ENCODE measurements at places on chromosomes 2 and 18.

- no peak for DNase-seq
Observed at GRCh38 chr2:240165034-240165433, 24.6 kb upstream of the OTOS start.

GRCh38 chr2:8515864-8516533, 165.9 kb upstream of the ID2 start:
- DNase-seq: no peak

DNA sequence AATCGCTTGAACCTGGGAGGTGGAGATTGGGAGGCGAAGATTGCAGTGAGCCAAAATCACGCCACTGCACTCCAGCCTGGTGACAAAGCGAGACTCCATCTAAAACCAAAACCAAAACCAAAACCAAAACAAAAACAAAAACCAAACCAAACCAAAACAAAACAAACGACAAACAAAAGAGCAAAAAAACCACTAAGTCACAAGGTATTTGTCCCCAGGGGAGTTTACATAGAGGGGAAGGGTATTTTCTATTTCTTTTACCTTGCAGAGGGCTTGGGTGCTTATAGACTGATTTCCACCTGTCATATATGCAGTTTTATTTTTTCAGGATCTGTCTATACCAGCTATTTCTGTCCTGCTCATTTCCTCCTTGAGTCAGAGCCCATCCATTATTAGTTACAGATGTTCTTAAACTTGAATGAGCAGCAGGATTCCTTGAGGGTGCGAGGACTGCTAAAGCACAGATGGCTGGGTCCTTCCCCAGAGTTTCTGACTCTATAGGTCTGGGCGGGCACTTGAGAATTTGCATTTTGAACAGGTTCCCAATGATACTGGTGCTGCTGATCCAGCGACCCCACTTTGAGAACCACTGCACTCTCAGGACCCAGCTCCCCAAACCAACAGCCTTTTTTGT, 102.2 kb upstream of the UXS1 start:
- DNase-seq: no peak

- no peak for DNase-seq
Observed at GRCh38 chr2:195331129-195331528, 325.9 kb upstream of the SLC39A10 start.

DNA sequence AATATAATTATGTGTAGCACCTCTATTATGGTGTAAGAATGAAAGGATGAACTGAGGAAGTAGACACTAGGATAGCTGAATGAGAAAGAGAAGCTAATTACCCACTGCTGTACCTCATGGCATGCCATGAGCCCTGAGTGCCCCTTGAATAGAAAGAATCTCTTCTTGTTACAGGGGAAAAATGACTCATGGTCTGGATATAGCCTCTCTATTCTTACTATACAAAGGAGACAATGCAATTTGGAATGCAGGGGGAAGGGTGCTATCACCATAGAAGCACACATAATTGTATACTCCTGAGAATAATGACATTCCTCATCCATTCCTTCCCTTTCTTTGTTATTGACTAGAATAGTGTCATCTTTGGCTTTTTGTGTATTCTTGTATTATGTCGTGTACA, 385.2 kb downstream of the CDH7 start:
- DNase-seq: no peak

DNA sequence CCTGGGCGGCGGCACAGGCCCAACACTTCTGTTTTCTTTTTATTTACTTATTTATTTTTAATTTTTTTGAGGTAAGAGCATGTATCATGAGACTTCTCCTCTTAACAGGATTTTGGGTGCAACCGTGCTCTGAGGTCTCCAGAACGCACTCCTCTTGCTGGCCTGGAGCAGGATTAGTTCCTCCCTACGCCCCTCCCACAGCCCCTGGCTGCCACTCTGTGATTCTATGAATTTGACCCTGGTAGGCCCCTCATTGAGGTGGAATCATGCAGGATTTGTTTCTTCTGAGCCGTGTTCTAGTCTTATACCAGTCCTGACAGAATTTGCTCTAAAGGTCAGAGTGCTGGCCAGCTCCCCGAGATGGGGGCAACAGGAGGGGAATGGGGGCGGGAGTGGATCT, 106.5 kb upstream of the HS6ST1 start:
- no peak for DNase-seq

GRCh38 chr2:208278549-208278948, 12.5 kb downstream of the PIKFYVE start:
- DNase-seq: no peak

DNA sequence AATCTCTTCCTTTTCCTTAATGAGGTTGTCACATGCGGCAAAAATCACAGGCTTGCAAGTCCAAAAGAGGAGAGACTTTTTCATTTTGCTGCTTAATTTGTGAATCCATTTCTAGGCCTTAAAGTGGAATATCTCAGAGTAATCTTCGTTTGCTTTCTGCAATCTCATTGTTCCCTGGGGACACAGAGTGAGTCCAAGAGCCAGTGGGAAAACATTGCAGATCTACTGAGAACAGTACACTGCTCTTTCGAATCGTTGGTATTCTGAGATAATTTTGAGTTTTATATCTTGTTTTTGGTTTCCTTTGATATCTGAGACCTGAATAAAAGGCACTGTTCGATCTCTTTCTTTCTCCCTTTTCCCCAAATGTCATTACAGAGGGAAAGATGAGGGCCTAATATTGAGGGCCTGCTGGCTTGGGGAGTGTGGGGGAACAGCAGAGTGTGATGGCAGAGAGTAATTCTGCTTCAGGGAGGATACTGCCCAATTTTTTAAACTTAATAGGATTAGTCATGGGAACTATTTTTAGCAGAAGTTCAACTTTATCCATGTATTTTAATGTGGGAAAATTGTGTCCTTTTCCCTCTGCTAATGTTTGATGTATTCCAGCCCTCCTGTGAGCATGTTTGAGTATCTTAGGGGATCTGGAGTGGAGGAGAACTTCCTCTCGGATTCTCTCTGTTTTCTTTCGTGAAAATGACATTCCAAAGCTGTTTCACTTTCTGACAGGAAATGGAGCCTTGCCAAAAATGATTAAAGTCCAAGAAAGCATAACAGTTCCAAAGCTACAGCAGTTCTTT, 418.2 kb upstream of the ZEB2 start:
- no peak for DNase-seq

GRCh38 chr18:74255131-74255616, 36.6 kb downstream of the CYB5A start:
- no peak for DNase-seq

GRCh38 chr2:165810418-165810817, 16.4 kb upstream of the GALNT3 start:
- DNase-seq: no peak

- no peak for DNase-seq
Observed at GRCh38 chr2:168692132-168692744, 110.2 kb upstream of the NOSTRIN start.

GRCh38 chr2:2824588-2824987, 493.5 kb upstream of the MYT1L start:
- DNase-seq: no peak

- no peak for DNase-seq
Observed at GRCh38 chr2:19536136-19536535, 177.7 kb upstream of the OSR1 start.

- peak; percentile 23 for DNase-seq
Observed at GRCh38 chr2:235270956-235271355, 222.9 kb upstream of the AGAP1 start.

- DNase-seq: no peak
Observed at GRCh38 chr2:101264360-101264939, 11.8 kb downstream of the CNOT11 start.

DNA sequence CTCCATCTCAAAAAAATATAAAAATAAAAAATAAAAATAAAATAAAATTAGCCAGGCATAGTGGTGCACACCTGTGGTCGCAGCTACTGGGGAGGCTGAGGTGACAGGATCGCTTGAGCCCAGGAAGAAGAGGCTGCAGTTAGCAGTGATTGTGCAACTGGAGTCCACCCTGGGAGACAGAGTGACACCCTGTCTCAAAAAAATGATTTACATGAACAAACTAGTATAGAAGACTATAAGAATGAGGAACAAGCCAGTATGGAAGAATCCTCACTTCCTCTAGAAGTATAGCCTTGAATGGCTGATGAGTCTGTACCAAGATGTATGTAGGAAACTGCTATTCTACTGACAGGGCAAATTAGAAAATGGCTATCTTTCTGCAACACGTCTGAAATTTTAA, 10.9 kb downstream of the YES1 start:
- no peak for DNase-seq

- no peak for DNase-seq
Observed at GRCh38 chr2:226652369-226652768, 147.3 kb downstream of the IRS1 start.

- no peak for DNase-seq
Observed at GRCh38 chr2:94997981-94998930, 27.3 kb upstream of the MAL start.

- DNase-seq: no peak
Observed at GRCh38 chr2:196660244-196660643, 20.7 kb downstream of the CCDC150 start.

- DNase-seq: no peak
Observed at GRCh38 chr2:108786008-108786353, 590 bp upstream of the CCDC138 start.

DNA sequence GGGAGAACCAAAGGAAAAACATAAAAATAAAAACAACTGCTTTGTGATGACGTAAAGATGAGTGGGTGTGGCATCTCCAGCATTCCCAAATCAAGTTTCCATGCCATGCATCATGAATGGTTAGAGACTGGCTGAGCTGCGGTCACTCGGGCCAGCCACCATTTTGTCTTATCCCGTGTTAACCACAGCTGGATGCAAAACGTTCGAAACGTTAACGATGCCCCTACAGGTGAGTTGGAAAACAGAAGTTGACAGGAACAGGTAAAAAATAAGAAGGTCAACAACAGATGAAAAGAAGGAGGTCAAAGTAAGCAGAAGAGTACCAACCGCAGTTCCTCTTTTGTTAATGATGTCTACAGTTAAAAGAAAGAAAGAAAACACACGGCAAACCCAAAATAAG, 411.1 kb downstream of the NRXN1 start:
- DNase-seq: no peak

- DNase-seq: no peak
Observed at GRCh38 chr18:36530676-36531405, 233.3 kb downstream of the FHOD3 start.

- DNase-seq: no peak
Observed at GRCh38 chr18:13371689-13372418, 153.3 kb downstream of the LDLRAD4 start.

DNA sequence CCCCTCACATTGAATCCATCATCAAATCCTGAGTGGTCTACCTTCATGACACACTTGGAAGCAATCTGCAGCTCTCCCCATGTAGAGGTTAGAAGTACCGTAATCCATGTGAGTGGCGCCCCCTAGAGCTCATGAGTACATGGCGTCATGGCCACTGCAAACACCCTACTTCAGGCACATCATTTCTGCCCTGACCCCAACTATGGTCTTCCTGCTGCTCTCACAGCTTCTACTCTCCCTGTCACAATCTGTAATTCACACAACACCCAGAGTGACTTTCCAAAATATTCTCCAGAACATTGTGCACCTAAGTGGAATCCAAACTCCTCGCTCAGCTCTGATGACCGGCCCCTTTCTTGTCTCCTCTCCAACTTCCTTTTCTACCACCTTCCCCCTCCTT, 141.9 kb downstream of the ANKRD44 start:
- peak; percentile 62 for DNase-seq

- no peak for DNase-seq
Observed at GRCh38 chr2:218815649-218816048, 16.0 kb downstream of the PRKAG3 start.

GRCh38 chr18:3814816-3815215, 364.8 kb downstream of the TGIF1 start:
- no peak for DNase-seq

DNA sequence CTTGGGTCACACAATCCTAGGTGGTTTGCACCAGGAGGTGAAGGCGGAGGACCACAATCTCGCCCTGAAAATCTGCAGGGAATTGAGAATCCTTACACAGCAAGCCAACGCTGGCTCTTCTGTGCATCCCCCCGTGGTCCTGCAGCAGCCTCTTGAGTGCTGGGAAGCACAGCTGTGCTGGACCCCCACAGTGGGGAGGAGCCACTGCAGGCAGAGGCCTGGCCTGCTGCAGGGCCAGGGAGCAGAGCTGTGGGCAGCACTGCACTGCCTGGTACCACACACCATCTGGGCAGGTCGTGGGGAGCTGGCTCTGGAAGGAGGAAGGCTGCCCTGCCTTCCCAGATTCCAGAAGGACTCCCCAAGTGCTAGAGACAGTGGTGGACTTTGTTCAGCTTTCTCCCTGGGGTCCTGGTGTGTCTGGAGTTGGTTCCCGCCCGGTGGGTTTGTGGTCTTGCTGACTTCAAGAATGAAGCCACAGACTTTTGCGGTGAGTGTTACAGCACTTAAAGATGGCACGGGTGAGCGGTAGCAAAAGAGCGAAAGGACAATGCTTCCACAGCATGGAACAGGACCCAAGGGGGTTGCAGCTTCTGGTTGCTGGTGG, 106.3 kb downstream of the FAM168B start:
- DNase-seq: no peak

- no peak for DNase-seq
Observed at GRCh38 chr2:126802316-126802715, 96.4 kb upstream of the TEX51 start.

DNA sequence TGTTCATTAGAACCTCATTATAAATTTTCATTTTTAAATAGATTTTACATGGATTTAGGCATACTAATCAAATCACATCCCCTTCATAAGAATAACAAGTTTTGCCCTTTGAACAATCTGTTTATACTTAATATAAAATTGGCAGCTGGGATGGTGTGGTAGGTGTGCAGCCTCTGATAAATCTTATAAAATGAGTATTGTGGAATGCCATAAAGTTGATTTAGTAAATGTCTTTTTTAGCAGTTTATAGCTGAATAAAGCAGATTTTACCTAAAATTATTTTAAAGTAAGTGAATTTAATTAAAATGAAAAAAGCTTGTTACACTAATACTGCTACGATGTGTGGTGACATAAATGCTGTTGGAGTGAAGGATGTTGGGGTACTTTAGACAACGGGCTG, 35.5 kb downstream of the VAPA start:
- DNase-seq: no peak

DNA sequence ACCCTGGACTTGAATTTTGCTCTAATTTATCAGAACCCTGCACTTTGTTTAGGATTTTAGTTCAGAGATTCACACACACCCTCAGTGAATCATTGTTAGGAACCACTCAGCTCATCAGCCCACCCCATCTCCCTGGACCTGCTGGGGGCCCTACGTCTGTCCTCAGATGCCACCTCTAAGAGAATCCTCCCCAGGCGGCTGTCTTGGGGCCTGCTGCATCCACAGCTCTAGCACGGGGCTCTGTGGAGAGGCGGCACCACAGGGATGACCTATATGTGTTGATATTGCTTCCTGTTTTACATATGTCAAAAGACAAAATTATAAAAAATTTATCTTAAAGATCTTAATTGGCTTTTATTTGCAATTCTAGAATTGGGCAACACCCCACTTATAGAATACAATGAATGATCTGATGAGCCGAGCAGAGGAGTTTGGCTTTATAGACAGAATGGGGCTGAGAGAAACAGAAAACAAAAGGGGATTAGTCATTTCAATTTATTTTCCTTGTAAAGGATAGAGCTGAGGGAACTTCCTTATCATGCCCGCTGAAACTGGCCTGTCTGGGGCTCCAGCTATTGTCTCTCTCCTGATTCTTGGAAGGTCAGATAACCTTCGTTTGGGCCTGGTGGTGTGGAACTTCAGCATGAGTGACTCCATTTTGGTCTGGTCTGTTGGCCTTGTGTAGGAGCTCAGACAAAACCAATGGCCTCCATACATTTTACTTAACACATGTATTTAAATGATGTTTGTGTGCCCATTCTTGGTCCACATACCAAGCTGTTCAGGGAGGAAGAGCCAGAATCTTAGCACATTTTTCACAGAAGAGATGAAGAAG, 1.4 kb downstream of the MYO7B start:
- no peak for DNase-seq

Data from activated T-cell treated with anti-CD3 and anti-CD28 coated beads for 24 hours (primary cell).